ENCODE measurements at places on chromosomes 12 and 14. TPM values are rescaled to one million over a fixed set of nuclear protein-coding genes. Genes with fewer than 3 reads are reported as not detected.

GRCh38 chr12:25694072-25694471 is 141.0 kb upstream of the LMNTD1 start:
- DNase-seq, result no peak

DNA sequence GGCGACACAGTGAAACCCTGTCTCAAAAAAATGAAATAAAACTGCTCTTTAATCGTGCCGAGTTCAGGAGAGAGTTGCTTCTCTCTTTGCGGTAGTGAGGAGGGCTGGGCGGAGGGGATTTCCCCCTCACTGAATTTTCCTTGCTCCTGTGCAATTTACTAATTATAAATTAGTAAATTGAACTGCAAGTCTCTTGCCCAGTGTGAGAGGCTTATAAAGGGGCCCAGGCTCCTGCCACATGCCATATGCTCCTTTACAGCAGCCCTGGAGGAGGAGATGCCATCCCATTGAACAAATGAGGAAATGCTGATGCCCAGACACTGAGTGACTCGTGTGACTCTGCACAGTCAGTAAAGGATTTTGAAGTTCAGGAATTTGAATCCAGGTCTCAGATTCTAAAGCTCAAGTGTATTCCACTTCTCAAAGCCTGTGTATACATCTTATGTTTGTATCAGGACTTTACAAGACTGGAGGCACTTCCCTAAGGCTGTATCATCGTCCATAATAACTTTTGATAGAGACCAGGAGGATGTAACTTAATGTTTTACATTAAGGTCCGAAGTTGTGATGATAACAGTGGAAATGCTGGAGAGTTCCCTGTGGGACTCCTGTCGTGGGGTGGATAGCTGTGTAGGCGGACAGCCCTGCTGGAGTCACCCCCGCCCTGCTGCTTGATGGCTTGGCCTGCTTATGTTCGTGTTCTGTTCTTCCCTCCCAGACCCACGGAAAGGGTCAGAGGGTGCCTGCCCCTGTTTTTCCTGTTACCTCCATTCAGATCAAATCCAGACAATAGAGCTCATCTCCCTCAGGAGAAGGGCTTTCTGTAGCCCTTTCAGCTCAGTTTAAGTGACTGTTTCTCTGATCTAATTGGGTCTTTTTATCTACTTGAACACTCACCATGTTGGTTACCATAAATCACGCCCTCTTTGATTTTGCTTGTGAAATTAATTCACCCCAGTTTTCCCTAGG is 13.9 kb downstream of the PELI2 start:
- DNase-seq, result no peak

GRCh38 chr12:64650762-64651161 is 40.5 kb downstream of the RASSF3 start:
- DNase-seq, result no peak

DNA sequence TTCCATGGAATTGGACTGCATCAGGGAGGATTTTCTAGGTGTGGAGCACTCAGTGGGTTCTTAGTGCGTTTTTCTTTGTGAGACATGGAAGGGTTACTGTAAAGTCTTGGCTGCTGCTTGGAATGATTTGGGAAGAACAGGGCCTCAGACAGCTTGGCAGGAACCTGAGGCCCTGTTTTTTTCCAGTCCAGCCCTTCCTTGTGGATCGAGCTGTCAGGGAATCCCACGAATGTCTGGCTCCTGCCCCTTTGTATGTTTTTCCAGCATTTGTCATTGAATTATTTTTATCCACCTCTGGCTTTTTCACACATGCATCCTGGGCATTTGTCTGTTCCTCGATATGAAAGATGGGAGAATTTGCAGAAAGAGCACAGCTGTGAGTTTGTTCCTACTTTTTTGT is 158.5 kb downstream of the TGFB3 start:
- DNase-seq, result no peak

- DNase-seq, result no peak
Observed at GRCh38 chr12:94570161-94570560, 80.2 kb downstream of the TMCC3 start.

- DNase-seq, result no peak
Observed at GRCh38 chr12:129911428-129912049, 7.7 kb upstream of the TMEM132D start.

Gene TSPAN11
- total RNA-seq, result not detected

Gene VWF
- 0.33 TPM for total RNA-seq

Gene ADAM21
- not detected for total RNA-seq

Gene OR6J1
- total RNA-seq, result not detected

Gene NELL2
- 22.8 TPM for total RNA-seq
